Natural killer cell (primary cell): ENCODE measurements at places on chromosomes 1 and 21. TPM values are rescaled to one million over a fixed set of nuclear protein-coding genes. Genes with fewer than 3 reads are reported as not detected.
A peak's percentile ranks its signal among the peaks of the same experiment; 100 is the strongest.

Gene RSPH1
- 0.16 TPM for total RNA-seq

Gene MIS18A
- 7.9 TPM for total RNA-seq

Gene BEST4
- total RNA-seq = 0.18 TPM

DNA sequence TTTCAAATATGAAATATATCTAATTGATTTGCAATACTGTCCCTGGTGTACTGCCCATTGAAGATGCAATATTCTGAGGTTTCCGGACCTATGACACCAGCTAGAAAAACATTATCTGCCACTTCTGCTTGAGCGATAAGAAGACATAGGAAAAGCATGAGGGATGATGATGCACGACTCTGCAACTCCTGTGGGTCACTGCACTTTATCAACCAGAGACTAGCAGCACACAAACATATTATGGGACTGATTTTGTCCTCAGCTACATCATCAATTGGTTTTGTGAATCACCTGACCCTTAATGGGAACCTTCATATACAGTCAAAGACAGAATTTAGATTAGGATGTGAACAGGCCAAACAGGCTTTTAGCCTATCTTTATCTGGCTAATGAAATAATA is 13.8 kb upstream of the KCNA3 start:
- no peak for DNase-seq

GRCh38 chr21:44870748-44871495 is 2.6 kb downstream of the PTTG1IP start:
- peak; percentile 62 for DNase-seq

DNA sequence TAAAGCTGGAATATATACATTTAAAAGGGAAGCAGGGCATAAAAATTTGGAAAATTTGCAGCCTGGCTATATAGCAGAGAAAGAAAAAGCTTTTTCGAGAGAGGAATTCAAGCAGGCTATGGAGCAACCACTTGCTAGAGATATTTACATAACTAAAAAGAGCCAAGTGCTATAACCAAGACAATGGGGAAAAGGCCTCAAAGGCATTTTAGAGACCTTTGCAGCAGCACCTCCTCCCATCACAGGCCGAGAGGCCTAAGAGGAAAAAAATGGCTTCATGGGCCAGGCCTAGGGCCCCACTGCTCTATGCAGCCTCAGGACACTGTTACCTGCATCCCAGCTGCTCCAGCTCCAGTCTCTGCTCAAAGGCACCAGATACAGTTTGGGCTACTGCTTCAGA is 37.0 kb downstream of the CAPN9 start:
- DNase-seq = no peak

- DNase-seq = peak; percentile 94
Measured at GRCh38 chr1:40385437-40386358, 12.2 kb downstream of the SMAP2 start.

- no peak for DNase-seq
Measured at GRCh38 chr1:204920967-204921366, 50.3 kb downstream of the NFASC start.

Gene MTARC1
- 2.5 TPM for total RNA-seq

DNA sequence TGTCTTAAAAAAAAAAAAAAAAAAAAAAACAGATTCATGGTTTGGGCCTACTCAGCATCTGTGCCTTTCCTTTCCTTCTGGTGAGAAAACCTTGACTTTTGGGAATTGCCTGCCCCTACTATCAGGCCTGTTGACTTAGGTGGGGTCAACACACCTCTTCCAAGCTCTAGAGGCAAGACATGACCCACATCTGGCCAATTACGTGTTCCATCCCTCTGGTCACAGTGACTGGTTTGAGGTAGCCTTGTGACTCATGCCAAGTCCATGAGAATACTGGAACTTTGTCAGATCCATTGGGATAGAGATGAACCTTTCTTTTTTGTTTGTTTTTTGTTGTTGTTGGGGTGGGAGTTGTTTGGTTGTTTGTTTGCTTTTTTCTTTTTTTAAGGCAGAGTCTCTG is 37.3 kb upstream of the KHDRBS1 start:
- DNase-seq = no peak

Gene PTPRC
- total RNA-seq = 1,142 TPM

DNA sequence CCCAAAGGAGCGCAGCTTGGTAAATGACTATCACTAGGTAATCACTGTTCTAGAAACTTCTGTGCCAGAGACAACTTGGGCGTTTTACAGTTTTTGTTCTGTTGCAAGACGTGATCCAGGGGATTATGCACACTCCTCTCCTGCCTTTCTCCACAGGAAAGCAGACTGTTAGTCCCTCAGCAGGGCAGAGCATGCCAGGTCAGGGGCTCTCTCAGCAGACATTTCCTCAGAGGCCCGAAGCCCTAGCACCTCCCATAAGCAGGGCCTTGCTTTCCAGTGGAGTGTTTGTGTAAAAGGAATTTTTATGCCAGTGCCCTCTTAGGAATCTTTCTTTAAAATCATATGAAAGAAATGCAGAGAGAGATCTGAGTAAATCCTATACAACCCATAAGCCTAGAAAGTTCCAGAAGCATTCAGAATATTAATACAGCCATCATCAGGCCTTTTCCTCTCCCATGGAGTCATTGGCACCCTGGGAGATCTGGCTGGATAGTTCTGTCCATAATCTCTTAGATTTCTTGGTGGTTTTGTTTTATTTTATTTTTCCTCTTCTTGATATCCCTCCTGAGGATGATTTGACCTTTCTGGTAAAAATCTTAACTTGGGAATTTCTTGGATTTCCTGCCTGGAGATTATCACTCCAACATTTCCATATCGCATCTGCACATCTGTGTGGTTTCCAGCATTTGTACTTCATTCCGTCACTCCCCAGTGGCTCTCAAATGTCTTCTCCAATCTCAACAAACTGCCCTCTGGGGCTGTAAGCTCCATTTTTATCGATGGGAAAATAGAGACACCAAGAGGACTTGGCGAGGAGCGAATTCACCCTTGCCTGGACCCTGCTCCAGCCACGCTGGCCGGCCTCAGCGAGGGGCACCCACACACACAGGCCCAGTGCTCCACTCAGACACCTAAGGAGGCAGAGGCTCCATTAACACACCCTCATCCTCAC is 116.1 kb downstream of the PSMG1 start:
- DNase-seq = no peak

DNA sequence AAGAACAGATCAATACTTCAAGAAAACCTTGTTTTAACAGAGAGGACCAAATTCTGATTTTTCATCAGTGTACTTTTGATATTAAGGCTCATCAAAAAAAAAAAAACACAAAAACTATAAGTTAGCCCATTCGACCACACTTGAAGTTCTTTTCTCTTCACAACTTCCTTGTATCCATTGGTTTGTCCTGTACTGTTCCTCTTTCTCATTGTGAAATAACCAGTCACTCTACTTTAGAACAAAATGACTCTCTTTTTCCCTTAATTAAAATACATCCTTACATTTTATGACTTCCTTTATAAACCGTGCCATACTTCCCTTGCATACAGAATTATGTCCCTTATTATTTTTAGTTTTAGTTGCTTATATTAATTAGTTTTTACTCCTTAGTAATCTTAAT is 8.4 kb downstream of the QSOX1 start:
- no peak for DNase-seq

Gene MAB21L3
- total RNA-seq = not detected

- no peak for DNase-seq
Measured at GRCh38 chr1:107530543-107530942, 389.7 kb downstream of the NTNG1 start.

GRCh38 chr1:25140073-25140797 is 92.1 kb downstream of the SYF2 start:
- DNase-seq = no peak

DNA sequence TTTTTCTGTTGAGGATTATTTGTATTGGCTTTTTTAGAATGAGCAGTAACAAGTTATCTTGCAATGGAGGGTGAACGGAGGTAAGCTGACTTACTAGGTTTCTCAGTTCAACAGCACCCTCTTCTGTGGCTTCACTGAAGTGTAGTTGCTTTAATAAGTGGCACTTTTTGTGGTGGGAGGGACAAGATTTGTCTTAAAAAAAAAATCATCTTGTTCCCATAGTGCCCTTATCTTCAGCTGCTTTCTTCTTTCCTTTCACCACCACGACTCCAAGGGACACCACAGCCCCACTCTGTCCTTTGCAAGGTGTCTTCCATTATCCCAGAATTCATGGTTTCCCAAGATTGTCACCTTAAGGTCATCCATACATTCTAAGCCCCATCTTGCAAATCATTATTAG is 92.9 kb downstream of the PIGK start:
- DNase-seq = no peak

DNA sequence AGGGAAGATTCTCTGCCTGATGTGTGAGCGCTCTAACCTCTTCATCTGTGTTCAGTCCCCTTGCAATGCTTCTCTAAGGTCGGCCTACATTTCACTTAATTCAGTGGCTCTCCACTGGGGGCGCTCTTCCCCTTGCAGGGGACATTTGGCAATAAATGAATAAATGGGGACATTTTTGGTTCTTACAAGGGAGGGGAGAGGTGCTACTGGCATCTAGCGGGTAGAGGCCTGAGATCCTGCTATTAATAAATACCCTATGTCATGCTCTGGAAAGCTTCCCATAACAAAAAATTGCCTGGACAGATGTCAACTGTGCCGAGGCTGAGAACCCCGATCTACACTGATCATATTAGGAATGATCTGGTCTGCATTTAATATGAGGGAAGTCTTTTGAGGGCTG is 25.9 kb upstream of the DNAJC11 start:
- peak; percentile 47 for DNase-seq

Gene NHLH2
- total RNA-seq = not detected

DNA sequence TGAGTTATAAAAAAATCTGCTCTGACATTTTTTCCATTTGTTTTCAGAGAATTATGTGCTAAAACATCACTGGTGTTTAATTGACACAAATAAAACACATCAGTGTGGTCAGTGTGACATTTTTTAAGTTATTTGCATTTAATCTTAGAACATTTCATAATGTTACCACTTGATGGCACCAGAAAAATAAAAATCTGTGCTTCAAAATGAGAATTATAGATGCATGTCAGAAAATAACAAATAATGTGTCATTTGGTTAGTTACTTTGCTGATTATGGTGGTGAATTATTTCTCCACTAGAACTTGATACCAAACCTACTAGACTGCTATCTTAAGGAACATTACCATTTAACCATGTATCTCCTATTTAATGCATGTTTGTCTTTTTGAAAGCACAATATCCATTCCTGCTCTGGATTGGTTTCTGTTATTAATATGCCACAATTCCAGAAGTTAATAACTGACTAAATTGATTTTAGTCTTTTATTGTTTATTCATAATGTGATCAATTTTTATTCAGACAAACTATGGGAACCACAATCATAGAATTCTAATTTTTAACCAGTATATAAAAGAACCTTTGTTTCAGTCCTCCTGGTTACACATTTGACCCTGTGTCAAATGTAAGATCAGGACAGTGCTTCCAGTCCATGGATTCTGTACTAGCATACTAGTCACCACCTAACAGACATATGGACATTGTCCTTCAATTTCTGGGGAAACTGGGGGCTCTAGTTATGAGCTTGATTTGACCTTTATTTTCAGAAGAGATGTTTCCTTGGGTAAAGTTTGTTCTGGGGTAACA is 81.0 kb downstream of the RPS6KC1 start:
- DNase-seq = no peak

- no peak for DNase-seq
Measured at GRCh38 chr1:59767119-59767518, 47.6 kb upstream of the HOOK1 start.

DNA sequence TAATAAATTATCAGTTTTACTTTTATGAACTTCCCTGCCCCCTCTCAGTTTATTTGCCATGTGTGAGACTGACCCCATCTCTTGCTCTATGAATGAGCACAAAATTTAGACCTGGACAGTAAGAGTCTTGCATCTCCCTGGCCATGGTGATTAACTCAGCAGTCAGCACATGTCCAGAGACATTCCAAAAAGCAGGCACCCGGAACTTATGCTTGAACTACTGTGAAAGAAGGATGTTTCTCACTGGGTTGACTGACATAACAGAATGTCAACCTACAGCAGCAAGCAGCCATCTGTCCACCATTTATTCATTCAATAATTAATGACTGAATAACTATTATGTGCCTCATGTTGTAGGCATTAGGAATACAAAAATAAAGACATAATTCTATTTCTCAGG is 11.3 kb upstream of the SEC16B start:
- no peak for DNase-seq
